CD4-positive, alpha-beta T cell treated with Interleukin-17A for 1 hour (primary cell): ENCODE measurements at places on chromosomes 4 and X.

- DNase-seq, result peak; percentile 90
Observed at GRCh38 chrX:119871599-119872395, at the start of the genes NDUFA1 and RNF113A. NDUFA1 (plus strand) TSS chrX:119871832; CDS start chrX:119871912, 80 bp downstream. RNF113A (minus strand) TSS chrX:119871733; CDS start chrX:119871613, 120 bp downstream.

GRCh38 chr4:36254371-36254770, 10.1 kb upstream of the ARAP2 start:
- DNase-seq, result no peak

- DNase-seq, result no peak
Observed at GRCh38 chr4:54015423-54016030, 48.9 kb downstream of the CHIC2 start.

GRCh38 chr4:88333741-88334405, 44.8 kb upstream of the HERC6 start:
- DNase-seq, result no peak

- peak; percentile 95 for DNase-seq
Observed at GRCh38 chr4:38663801-38664705, at the start of gene KLF3. KLF3 (plus strand) TSS chr4:38664199; CDS start chr4:38680626, 16,427 bp downstream.

DNA sequence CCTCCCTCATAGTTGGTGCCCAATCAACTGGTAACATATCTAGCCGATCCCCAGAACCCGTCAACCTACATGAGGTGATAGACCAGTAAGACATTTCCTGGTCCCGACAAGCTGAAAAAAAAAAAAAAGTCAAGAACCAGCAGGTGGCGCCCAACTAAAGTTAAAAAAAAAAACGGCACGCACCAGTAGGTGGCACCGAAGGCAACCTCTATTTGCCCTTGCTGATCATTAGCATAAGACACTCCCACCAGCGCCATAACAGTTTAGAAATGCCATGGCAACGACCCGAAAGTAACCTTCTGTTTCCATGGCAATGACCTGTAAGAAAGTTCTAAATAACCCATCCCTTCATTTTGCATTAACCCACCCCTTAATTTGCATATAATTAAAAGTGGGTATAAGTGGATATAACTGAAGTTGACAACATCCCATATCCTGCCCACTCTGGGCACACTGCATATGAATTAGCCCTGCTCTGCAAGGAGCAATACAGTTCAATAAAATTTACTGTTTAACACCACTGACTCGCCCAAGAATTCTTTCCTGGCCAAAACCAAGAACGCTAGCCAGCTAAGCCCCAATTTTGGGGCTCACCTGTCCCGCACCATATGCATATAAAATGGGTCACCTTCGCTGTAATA, 83.9 kb upstream of the SPANXB1 start:
- peak; percentile 73 for DNase-seq

DNA sequence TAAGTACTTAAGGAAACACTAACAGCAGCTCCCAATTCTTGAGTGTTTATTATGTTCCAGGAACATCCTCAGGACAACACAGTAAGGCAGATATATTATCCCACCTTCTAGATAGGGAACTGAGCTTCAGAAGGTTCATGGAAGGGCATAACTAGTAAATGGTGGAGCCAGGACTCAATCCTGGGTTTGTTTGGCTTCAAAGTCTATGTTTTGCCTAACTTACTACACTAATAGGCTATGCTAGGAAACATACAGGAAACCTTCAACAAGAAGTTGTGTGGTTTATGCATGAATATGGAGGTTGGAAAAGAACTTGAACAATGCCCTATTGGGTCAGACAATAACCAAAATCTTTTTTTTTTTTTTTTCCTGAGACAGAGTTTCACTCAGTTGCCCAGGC, 72.5 kb upstream of the GPR34 start:
- DNase-seq, result no peak

DNA sequence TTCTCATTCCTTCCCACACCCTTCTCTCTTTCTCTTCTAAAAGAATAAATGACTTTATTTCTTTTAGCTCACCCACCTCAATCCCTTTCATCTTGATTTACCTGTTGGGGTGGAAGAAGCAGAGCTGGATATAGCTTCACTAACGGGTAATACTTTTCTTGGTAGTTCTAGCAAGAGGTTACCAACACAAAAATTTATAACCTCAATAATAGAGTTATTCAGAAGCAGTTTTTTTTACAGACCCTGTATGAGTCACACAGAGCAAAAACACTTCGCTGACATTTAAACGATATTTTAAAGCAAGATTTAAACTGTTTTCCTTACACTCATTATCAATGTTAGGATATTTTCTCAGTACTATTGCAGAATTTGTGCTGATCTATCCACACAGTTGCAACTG, 42.4 kb downstream of the CBLL2 start:
- DNase-seq, result no peak

GRCh38 chr4:41160012-41160789, 54.1 kb downstream of the APBB2 start:
- DNase-seq, result no peak

- no peak for DNase-seq
Observed at GRCh38 chr4:108398836-108399235, 221.5 kb upstream of the RPL34 start.

DNA sequence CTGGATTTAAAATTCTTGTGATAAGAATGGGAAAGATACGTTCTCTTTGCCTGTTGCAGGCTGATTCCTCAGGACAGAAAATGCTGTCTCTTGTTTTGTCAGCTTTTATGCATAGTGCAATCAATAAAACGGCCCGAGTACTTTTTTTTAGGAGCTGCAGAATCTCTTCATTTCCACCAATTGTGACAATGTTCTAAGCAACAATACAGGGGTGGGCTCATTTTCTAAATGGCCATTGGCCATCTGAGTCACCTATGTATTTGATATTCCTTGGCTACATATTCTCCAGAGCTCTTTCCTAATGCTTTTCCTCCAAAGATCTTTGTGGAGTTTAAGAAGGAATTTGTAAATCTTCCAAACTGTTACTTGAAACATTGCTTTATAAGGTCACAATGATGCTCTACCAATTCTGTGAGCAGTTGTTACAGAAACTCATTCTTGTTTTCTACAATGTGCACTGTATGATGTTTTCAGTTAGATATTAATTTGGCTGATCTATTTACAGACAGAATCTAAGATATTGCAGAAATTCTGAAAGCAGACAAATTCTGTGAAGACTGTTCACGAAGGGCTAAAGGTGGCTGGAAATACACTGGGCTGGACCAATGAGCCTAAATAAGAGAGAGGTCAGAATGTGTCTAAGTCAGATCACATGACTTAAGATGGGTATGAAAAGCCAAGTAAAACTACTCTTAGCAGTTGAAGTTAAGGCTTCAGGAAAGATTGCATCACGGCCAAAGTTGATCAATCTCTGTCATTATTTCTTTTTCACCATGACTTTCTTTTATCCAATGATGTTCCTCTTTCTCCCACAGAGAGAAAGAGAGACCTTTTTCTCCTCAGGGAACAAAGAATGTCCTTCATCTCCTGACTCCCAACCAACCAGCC, 33.4 kb downstream of the TAPT1 start:
- no peak for DNase-seq

- DNase-seq, result no peak
Observed at GRCh38 chr4:32172761-32173160, 1452.6 kb downstream of the PCDH7 start.

GRCh38 chrX:26925088-26925487, 538.1 kb downstream of the PPP4R3C start:
- DNase-seq, result no peak

DNA sequence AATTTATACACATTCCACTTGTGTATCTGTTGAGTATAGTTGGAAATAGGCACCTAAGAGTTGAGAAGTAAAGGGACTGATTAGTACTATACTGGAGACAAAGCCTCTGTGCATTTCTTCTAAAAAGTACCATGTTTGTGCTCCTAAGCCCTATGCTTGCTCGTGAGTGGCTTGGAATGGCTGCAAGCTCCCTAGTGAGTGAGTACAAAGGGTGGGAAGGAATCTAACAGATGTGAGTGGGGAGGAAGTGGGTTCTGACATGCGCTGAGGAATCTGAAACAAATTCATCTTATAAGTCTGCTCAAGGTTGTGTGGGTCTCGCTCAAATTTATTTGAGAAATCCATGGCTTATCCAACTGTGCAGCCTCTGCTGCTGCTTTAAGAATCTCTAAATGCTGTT, 13.3 kb downstream of the SPCS3 start:
- DNase-seq, result no peak

GRCh38 chr4:29066861-29067260, 1653.3 kb upstream of the PCDH7 start:
- no peak for DNase-seq

GRCh38 chr4:169625886-169626285, 5.5 kb downstream of the CLCN3 start:
- no peak for DNase-seq

DNA sequence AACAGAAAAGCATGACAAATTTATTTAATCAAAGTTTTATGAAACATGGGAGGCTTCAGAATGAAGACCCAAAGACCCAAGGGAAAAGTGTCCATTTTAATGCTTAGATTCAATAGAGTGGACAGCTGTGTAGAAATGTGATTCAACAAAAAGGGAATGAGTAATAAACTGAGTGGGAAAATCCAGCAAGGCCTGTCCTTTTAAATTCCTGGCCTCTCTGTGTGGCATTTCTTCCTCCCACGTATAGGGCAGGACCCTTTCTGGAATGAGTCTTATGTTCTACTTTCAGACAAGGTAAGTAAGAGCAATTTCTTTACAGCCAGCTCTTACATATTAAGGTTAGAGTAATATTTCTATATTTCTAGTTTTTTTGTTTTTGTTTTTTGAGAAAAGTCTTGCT, 14.5 kb downstream of the AASDH start:
- no peak for DNase-seq

DNA sequence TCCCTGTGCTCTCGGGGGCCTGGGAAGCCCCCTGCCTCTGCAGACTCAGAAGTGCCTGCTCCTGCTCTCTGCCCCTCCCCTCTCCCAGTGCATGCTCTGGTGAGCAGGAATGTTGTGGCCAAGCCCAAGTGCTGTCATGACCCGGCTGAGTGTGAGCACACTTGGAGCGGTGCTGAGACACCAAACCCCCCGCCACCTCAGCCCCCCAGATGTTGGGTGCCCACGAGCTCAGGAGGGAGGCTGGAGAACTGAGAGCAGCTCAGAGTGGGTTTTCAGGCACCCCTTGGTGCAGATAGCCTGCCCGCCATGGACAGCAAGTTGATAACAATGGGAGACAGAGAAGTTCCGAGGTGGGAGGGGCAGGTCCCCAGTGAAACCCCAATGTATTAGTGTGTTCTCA, 477.4 kb downstream of the ACTRT1 start:
- no peak for DNase-seq

- DNase-seq, result no peak
Observed at GRCh38 chrX:2928191-2928582, 952 bp downstream of the ARSD start.

- DNase-seq, result peak; percentile 42
Observed at GRCh38 chr4:37452952-37453280, 208.4 kb downstream of the NWD2 start.

DNA sequence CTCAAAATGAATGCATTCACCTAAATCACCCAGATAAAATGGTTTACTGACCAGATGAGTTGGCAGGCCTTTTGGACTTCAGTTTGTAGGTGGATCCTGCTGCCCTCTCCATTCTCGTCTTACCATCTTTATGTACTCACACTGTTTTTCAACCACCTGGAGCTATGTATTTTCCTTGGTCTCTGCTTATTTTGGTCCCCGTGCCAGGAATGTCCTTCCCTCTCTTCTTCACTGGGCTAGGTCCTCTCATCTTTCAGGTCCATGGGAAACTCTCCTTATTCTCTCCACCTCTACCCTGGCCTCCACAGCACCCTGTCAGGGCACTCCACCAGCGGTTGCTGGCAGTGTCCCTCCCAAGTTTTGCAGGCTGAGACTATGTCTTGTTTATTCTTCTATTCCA, 2.6 kb downstream of the GPRIN3 start:
- DNase-seq, result no peak

GRCh38 chrX:15055146-15055930, 182.1 kb downstream of the MOSPD2 start:
- DNase-seq, result no peak

GRCh38 chrX:76517544-76517943, 90.0 kb downstream of the MAGEE1 start:
- no peak for DNase-seq

DNA sequence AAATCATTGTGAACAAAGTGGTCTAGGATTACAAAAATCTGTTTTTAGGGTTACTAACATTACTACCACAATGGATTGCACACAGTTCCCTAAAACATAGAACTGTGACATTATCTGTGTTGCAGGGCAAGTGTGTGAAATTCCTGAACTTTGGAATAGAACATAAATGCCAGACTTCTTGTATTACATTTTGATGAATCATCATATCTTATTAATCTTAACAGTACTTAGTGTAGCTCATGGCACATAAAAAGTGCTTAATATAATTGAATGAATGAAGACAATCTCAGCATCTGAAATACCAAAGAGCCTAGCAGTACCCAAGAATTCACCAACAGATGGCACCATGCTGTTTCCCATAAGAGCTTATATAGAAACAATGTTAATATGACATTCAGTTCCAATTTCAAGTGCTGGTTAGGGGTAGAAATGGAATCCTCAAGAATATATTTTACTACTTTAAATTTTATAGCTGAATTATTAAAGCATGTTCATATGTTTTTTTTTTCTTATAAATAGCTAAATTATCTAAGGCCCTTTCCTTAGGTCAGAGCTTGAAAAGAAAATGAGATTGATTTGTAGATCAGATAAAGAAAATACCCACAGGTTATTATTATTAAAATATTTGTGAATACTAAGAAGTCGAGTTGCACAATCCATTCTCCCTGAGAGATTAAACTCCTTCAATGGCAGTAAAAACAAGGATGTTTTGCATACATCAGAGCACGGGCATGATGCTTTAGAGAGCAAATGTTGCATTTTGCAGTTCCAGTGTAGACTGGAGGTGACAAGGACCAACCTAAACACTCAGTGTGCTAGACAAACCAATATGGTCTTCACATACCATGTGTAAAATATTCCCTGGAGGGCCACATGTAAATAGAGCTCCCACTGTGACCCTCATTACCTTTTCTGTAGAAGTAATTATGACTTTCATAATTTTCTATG, 25.7 kb upstream of the SHISA3 start:
- peak; percentile 13 for DNase-seq

DNA sequence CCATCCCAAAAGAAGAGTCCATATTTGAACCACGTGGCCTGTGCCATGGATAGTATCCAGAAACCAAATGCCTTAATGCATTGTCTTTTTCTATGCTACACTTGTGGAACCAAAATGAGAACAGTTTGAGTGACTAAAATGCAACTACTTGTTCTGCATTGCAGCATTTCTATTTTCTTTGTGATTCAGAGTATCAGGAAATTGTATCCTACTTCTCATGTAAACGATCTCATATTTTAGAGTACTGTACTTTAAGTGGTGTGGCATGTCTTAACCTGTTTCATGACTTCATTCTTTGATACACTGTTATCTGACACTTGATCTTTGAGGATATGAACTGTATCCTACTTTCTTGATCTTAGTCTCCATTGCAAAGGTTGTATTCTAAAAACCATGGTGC, 167.2 kb upstream of the WDR1 start:
- DNase-seq, result no peak

DNA sequence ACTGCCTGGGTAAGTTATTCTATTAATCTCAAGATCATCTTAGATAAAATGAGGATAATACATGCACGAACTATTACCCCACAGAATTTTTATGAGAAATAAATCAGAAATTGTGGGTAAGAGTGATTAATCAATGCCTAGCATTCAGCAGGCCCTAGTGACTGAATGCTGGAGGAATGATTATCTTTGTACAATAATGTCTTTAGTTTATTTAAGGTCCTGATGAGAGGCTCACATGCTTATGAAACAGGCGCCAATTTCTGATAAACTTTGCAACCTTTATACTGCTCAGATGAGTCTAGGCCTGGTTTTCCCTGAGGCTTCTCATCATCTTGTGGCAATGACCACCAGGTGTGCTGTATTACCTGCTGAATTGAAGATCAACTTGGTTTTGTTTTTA, 27.8 kb upstream of the BMP2K start:
- DNase-seq, result no peak
